Activated T-helper 1 cell treated with anti-CD3 and anti-CD28 coated beads, Interleukin-2, amount 50 U/mL, for 16 hours (primary cell): ENCODE measurements at places on chromosomes 6 and 20.

GRCh38 chr6:18323935-18324705 is 59.8 kb upstream of the DEK start:
- no peak for DNase-seq

DNA sequence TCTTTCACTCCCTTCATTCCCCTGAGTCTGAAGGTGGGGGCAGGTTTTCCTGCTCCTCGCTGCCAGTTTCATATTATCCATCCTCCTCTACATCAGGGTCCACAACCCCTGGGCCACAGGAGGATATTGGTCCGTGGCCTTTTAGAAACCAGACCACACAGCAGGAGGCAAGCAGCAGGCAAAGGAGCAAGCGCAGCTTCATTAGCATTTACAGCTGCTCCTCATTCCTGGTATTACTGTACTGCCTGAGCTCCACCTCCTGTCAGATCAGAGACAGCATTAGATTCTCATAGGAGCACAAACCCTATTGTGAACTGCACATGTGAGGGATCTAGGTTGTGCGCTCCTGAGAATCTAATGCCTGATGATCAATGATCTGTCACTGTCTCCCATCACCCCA is 380.3 kb downstream of the ARHGAP18 start:
- no peak for DNase-seq

DNA sequence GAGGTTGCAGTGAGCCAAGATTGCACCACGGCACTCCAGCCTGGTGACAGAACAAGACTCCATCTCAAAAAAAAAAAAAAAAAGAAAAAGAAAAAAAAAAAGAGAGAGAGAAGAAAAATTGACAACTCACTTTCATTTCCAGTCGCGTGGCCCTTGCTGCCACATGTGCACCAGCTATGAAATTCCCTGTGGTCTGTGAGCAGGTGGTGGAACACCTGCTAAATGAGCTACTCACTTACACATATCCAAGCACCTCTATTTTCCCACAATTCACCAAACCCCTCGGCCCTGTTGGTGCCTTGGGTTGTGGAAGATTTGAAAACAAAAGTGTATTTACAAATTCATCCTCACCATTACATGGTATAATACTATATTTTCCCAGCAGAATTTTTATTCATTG is 105.2 kb upstream of the ASF1A start:
- no peak for DNase-seq

GRCh38 chr6:129785047-129785755 is 75.2 kb upstream of the ARHGAP18 start:
- DNase-seq, result no peak

- DNase-seq, result no peak
These were observed 381 bp downstream of the MAP3K7 start for GRCh38 chr6:90586546-90586835.

GRCh38 chr6:15425947-15426346 is 180.1 kb downstream of the JARID2 start:
- no peak for DNase-seq

DNA sequence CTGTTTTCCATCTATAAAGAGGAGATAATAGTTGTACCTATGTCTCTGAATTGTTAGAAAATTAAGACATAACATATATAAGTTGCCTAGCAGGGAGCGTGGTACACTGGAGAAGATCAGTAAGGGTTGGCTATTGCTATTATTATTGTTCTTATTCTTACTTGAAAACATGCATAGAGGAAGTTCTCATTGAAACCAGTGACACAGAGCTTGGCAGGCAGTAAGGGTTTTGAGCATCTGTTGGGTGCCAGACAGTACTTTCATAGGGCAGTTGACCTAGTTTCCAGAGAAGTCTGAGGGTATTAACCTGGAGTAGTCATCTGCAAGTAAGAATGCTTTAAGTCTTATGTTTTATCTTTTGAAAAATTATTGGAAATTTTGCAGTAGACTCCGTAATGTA is 13.3 kb upstream of the SGK1 start:
- no peak for DNase-seq

- no peak for DNase-seq
These were observed 21.7 kb upstream of the FYN start for GRCh38 chr6:111894951-111895350.
